Fibroblast of lung (primary cell): ENCODE measurements at places on chromosomes 3 and 15. TPM values are rescaled to one million over a fixed set of nuclear protein-coding genes. Genes with fewer than 3 reads are reported as not detected.

- no peaks in the 10 kb centered on the region for H3K27me3 ChIP-seq
- H3K27ac ChIP-seq, result no peak overlapping the region
- no peaks in the 10 kb centered on the region for H3K4me1 ChIP-seq
- DNase-seq, result no peak
- no peak overlapping the region for H3K4me3 ChIP-seq
Measured at GRCh38 chr3:135752851-135753250, 212.7 kb upstream of the PPP2R3A start.

GRCh38 chr3:50297896-50298725 lies 1.1 kb downstream of the HYAL3 start:
- H3K4me1 ChIP-seq, result peaks cover 15% of the 10 kb centered on the region
- H3K4me3 ChIP-seq, result peak overlapping the region; percentile 85
- DNase-seq, result no peak
- H3K27ac ChIP-seq, result peak overlapping the region; percentile 92

GRCh38 chr3:9406856-9407626 lies 9.6 kb downstream of the SETD5 start:
- no peak for DNase-seq
- H3K36me3 ChIP-seq, result no peaks in the 10 kb centered on the region
- H3K27ac ChIP-seq, result no peak overlapping the region
- peaks cover 9% of the 10 kb centered on the region for H3K4me1 ChIP-seq

- H3K27me3 ChIP-seq, result no peaks in the 10 kb centered on the region
- no peak for DNase-seq
- H3K27ac ChIP-seq, result peak overlapping the region; percentile 31
- H3K4me1 ChIP-seq, result peaks cover 13% of the 10 kb centered on the region
Measured at GRCh38 chr3:100075851-100076730, 38.2 kb downstream of the FILIP1L start.

GRCh38 chr3:54424292-54424691 lies 301.9 kb downstream of the CACNA2D3 start:
- H3K4me3 ChIP-seq, result no peak overlapping the region
- H3K27me3 ChIP-seq, result no peaks in the 10 kb centered on the region
- H3K27ac ChIP-seq, result no peak overlapping the region
- H3K4me1 ChIP-seq, result peaks cover 2% of the 10 kb centered on the region

- no peaks in the 10 kb centered on the region for H3K4me1 ChIP-seq
- no peaks in the 10 kb centered on the region for H3K36me3 ChIP-seq
- H3K27ac ChIP-seq, result no peak overlapping the region
- no peak overlapping the region for H3K4me3 ChIP-seq
- no peak for DNase-seq
Measured at GRCh38 chr15:26892678-26893077, 25.8 kb downstream of the GABRA5 start.

GRCh38 chr15:56344336-56344735 lies 20.9 kb upstream of the TEX9 start:
- H3K27ac ChIP-seq, result no peak overlapping the region
- H3K4me3 ChIP-seq, result no peak overlapping the region
- no peaks in the 10 kb centered on the region for H3K27me3 ChIP-seq
- no peaks in the 10 kb centered on the region for H3K36me3 ChIP-seq

DNA sequence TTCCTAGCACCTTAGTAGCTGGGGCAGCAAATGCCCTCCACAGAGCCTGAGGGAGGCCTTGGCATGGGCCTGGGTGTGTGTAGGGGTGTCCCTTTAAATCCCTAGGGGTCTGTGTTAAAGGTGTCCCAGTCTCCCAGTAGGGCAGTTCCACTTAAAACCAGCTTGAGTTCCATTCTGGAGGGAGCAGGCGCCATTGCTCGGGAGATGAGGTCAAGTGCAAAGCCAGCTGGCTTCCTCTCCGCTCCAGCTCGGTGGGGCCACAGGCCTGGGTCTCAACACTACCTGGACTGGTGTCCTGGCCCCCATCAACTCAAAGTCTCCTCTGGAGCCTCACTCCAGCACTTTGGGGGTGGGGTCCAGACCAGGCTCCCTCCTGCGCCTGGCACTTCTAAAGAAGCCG lies 25.2 kb downstream of the FEM1B start:
- no peaks in the 10 kb centered on the region for H3K27me3 ChIP-seq
- H3K4me1 ChIP-seq, result no peaks in the 10 kb centered on the region
- no peak overlapping the region for H3K27ac ChIP-seq

DNA sequence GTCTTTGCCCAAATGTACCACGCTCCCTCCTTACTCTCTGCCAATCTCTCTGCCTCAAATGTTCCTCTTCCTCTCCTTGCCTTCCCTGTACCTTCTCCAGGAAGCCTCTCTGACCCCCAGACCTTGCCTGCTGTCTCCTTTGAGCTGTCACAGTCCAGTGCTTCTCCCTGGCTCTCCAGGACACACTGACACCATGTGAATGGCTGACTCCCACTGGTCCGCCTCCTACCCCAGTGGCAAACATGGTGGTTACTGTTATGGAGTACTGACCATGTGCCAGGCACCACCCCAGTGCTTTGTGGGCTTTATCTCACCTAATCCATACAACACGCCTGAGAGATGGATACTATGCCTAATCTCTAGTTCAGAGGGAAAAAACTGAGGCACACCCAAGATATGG lies 141.9 kb downstream of the TPRA1 start:
- no peak overlapping the region for H3K27ac ChIP-seq
- no peak overlapping the region for H3K4me3 ChIP-seq
- no peak for DNase-seq
- no peaks in the 10 kb centered on the region for H3K4me1 ChIP-seq

GRCh38 chr15:52158084-52158765 lies 33.0 kb downstream of the GNB5 start:
- no peak for DNase-seq
- H3K4me3 ChIP-seq, result no peak overlapping the region
- H3K27ac ChIP-seq, result no peak overlapping the region
- H3K36me3 ChIP-seq, result no peaks in the 10 kb centered on the region
- no peaks in the 10 kb centered on the region for H3K27me3 ChIP-seq

DNA sequence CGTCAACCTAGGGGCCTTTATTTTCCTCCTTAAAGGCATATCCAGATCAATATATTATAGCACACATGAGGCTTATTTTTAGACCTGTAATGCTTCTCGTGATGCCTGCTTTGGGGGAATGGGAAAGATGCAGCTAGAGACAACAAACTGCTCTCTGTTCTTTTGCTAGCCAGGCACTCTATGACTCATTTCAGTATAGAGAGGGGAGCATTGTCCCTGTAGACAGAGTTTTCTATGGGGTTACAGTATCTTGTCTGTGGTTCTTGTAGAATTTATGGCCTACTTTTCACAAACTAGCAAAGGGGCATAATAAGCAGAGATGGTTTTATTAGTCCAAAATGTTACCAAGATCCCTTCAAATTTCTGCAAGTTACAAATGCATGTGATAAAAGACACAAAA lies 305.6 kb downstream of the LSAMP start:
- no peak overlapping the region for H3K4me3 ChIP-seq
- no peaks in the 10 kb centered on the region for H3K27me3 ChIP-seq
- H3K4me1 ChIP-seq, result no peaks in the 10 kb centered on the region

GRCh38 chr15:97036301-97036700 lies 705.8 kb downstream of the NR2F2 start:
- H3K4me1 ChIP-seq, result no peaks in the 10 kb centered on the region
- no peak overlapping the region for H3K4me3 ChIP-seq
- DNase-seq, result no peak
- no peaks in the 10 kb centered on the region for H3K27me3 ChIP-seq
- H3K36me3 ChIP-seq, result no peaks in the 10 kb centered on the region
- H3K27ac ChIP-seq, result no peak overlapping the region

GRCh38 chr3:196988241-196989029 lies 19.8 kb upstream of the PIGZ start:
- H3K27me3 ChIP-seq, result peaks cover 5% of the 10 kb centered on the region
- H3K4me3 ChIP-seq, result no peak overlapping the region
- no peaks in the 10 kb centered on the region for H3K36me3 ChIP-seq
- no peak for DNase-seq
- no peak overlapping the region for H3K27ac ChIP-seq

DNA sequence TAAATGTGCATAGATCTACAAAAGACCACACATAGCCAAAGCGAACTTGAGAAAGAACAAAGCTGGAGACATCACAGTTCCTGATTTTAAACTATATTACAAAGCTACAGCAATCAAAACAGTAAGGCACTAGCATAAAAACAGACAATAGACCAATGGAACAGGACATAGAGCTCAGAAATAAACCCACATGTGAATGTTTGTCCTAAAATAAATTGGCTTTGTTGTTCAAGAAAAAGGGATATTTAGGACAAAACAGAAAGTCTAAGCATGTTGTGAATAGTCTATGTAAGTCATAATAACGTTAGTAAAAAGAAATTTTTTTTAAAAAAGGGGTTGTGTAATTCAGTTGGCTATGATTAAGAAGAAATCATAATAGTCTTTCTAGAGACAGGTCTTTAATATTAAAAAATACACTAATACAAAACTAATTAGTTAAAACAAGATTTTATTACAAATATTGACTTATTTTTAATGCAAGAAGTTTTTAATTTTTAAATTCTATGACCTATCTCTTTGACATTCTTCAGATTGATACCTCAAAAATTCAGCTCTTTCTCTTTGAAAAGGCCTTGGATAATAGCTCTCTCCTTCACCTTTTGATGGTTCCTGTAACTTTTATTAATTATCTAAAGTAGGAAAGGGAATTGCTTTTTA lies 11.6 kb downstream of the TMEM212 start:
- no peaks in the 10 kb centered on the region for H3K36me3 ChIP-seq
- no peak for DNase-seq
- no peaks in the 10 kb centered on the region for H3K4me1 ChIP-seq
- H3K4me3 ChIP-seq, result no peak overlapping the region
- no peak overlapping the region for H3K27ac ChIP-seq
- no peaks in the 10 kb centered on the region for H3K27me3 ChIP-seq

GRCh38 chr3:140014831-140015495 lies 80.0 kb downstream of the CLSTN2 start:
- no peaks in the 10 kb centered on the region for H3K36me3 ChIP-seq
- H3K4me1 ChIP-seq, result no peaks in the 10 kb centered on the region
- H3K27me3 ChIP-seq, result no peaks in the 10 kb centered on the region
- no peak for DNase-seq

DNA sequence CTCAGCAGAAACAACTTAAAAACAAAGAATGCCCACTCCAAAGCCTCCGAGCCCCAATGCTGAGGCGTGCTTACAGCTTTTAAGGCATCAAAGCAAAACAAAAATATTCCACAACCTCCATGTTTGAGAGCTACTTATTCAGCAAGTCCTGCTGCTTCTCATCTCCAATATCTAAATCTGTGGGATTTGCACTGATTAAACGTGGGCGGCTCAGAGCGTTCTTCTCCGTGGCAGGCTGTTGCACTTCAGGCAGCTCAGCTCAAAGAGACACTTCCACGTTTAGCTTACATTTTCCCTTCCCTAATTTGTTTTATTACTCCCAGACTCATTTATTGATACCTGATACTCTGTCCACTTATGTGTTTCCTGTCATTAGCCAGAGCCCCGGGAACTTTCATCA lies 282.6 kb upstream of the MCTP2 start:
- no peak overlapping the region for H3K27ac ChIP-seq
- H3K4me1 ChIP-seq, result no peaks in the 10 kb centered on the region
- no peak overlapping the region for H3K4me3 ChIP-seq
- H3K36me3 ChIP-seq, result no peaks in the 10 kb centered on the region
- H3K27me3 ChIP-seq, result no peaks in the 10 kb centered on the region
- DNase-seq, result no peak

DNA sequence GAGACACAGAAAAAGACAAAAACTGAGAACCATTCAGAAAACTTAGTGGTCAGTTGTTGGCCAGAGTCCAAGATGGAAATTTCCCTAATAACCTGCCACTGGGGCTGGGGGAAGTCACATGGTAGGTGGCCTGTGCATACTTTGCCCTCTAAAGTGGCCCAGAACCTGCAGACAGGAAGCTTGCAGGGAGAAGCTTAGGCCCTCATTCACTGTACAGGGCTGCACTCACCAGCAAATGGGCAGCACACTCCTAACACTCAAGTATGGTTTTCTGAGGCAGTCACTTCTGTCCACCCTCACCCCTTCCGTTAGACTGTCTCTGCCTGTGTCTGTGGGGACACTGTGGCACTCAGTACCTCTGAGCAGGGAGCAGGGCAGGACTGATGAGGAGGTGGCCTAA lies 14.5 kb upstream of the RNU6-1 start:
- DNase-seq, result no peak
- no peak overlapping the region for H3K27ac ChIP-seq
- peaks cover 2% of the 10 kb centered on the region for H3K27me3 ChIP-seq
- H3K4me3 ChIP-seq, result no peak overlapping the region

- no peak for DNase-seq
- H3K27ac ChIP-seq, result no peak overlapping the region
- H3K27me3 ChIP-seq, result peaks cover 17% of the 10 kb centered on the region
- no peak overlapping the region for H3K4me3 ChIP-seq
- H3K36me3 ChIP-seq, result no peaks in the 10 kb centered on the region
Measured at GRCh38 chr15:74821091-74821789, 5.2 kb upstream of the CPLX3 start.

GRCh38 chr15:70857562-70858285 lies 3.8 kb upstream of the LARP6 start:
- H3K27me3 ChIP-seq, result no peaks in the 10 kb centered on the region
- peak overlapping the region; percentile 89 for H3K27ac ChIP-seq
- peak; percentile 53 for DNase-seq
- H3K36me3 ChIP-seq, result no peaks in the 10 kb centered on the region
- peaks cover 26% of the 10 kb centered on the region for H3K4me1 ChIP-seq
- H3K4me3 ChIP-seq, result no peak overlapping the region

- H3K27ac ChIP-seq, result no peak overlapping the region
- no peaks in the 10 kb centered on the region for H3K36me3 ChIP-seq
- peaks cover 6% of the 10 kb centered on the region for H3K27me3 ChIP-seq
- H3K4me3 ChIP-seq, result no peak overlapping the region
- DNase-seq, result peak; percentile 34
Measured at GRCh38 chr3:128950223-128950938, 43.5 kb downstream of the CFAP92 start.

- no peaks in the 10 kb centered on the region for H3K36me3 ChIP-seq
- no peak for DNase-seq
- no peak overlapping the region for H3K4me3 ChIP-seq
- peaks cover 21% of the 10 kb centered on the region for H3K27me3 ChIP-seq
- no peak overlapping the region for H3K27ac ChIP-seq
Measured at GRCh38 chr3:49628249-49628648, 45.9 kb upstream of the APEH start.

- H3K4me1 ChIP-seq, result peaks cover 2% of the 10 kb centered on the region
- no peak for DNase-seq
- H3K36me3 ChIP-seq, result no peaks in the 10 kb centered on the region
Measured at GRCh38 chr3:58202917-58203360, 7.8 kb downstream of the DNASE1L3 start.

STXBP5L gene
- not detected in 2 replicates for polyA plus RNA-seq

UROC1 gene
- not detected in 2 replicates for polyA plus RNA-seq

THAP10 gene
- 4.6 and 7.9 TPM in 2 replicates for polyA plus RNA-seq

RAB6B gene
- 1.5 and 2.1 TPM in 2 replicates for polyA plus RNA-seq

GOLGA8N gene
- polyA plus RNA-seq, result 0.54 and 1.7 TPM in 2 replicates

GP9 gene
- not detected in 2 replicates for polyA plus RNA-seq

TLR9 gene
- not detected in 2 replicates for polyA plus RNA-seq

XIRP1 gene
- 0.03 and 0.05 TPM in 2 replicates for polyA plus RNA-seq

GREM1 gene
- 489 and 1,863 TPM in 2 replicates for polyA plus RNA-seq

SEMA5B gene
- polyA plus RNA-seq, result not detected in 2 replicates

SPTBN5 gene
- 0.21 and 0.43 TPM in 2 replicates for polyA plus RNA-seq

DUOXA2 gene
- polyA plus RNA-seq, result not detected in 2 replicates

HRG gene
- not detected in 2 replicates for polyA plus RNA-seq

CCR3 gene
- polyA plus RNA-seq, result 0.03 and 0.16 TPM in 2 replicates

CPB1 gene
- 0.07 TPM in 1 of 2 replicates, not detected in the other for polyA plus RNA-seq

HTR3E gene
- not detected in 2 replicates for polyA plus RNA-seq

CIB1 gene
- 42.7 and 62.2 TPM in 2 replicates for polyA plus RNA-seq

TMIE gene
- polyA plus RNA-seq, result 0.03 and 0.27 TPM in 2 replicates
